ENCODE measurements at places on chromosomes 12 and 14.

DNA sequence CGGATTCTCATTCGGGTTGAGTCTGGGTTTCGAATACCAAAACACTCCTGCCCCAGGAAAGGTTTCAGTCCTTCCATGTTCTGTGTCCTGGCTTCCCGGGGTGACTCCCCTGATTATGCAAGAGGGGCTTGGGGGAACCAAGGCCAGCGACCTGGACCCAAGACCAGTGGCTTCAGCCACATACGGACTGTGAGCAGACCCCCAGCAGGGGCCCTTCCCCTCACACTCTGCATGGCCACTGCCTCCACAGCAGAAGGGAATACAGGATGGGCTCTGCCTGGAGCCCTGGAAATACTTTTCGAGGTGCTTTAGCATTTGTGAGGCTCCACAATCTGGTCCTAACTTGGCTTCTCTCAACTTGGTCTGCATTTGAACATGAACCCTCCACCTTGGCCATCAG lies 19.1 kb downstream of the HDAC7 start:
- no peak for DNase-seq

DNA sequence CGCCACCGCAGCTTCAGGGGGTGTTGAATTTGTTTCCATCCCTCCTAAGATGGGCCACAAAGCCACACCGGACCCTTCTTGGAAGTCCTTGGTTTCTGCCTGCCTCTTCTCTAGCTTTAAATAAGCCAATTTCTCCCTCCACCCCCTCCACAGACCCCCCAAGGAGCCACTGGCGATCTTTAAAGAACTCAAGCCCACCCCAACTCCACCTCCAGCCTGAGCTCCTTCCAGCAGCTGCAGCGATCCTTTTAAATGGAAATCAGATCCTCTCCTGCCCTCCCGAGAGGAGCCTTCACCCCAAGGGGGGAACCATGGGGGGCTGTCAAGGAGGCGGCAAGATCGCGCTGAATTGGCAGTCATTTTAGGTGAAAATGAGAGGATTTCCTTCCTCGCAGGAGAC lies 133.1 kb downstream of the NCOR2 start:
- DNase-seq, result no peak

GRCh38 chr14:92944976-92945375 lies 22.0 kb downstream of the CHGA start:
- no peak for DNase-seq

DNA sequence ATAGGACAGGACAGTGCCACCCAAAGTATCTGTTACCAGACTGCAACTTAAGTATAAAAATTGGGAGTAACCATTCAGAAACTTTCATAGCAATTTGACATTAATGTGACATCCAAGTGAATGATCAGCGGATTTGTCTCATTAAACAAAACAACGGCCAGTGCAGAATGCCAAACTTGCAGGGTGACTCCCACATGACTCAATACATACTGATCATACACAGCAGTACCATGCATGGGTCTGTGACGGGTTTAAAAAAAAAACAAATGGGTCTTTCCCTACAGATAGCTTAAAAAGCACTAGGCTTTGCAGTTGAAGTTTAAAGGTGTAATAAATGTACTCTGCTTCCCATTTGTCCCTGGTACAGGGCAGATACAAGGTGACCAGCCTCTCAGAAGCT lies 116.6 kb downstream of the SLC35F4 start:
- DNase-seq, result peak; percentile 75

- DNase-seq, result peak; percentile 44
These were observed 730 bp downstream of the CLSTN3 start for GRCh38 chr12:7130701-7131501.

Measured in fibroblast of skin of back (primary cell).